ENCODE measurements at places on chromosomes 16 and 17. TPM values are rescaled to one million over a fixed set of nuclear protein-coding genes. Genes with fewer than 3 reads are reported as not detected.

The KRT27 gene
- not detected for total RNA-seq

The PKD1 gene
- 98.0 TPM for total RNA-seq

GRCh38 chr16:5874899-5875298, 777.3 kb upstream of the EEF2KMT start:
- DNase-seq = no peak

The TM4SF5 gene
- total RNA-seq = not detected

- peak; percentile 29 for DNase-seq
These were observed 323.0 kb downstream of the CBLN1 start for GRCh38 chr16:48958681-48959080.

The NPIPB6 gene
- 0.69 TPM for total RNA-seq

The KRTAP4-3 gene
- total RNA-seq = not detected

- DNase-seq = no peak
These were observed 57.6 kb downstream of the KSR1 start for GRCh38 chr17:27513849-27514248.

The MAPT gene
- under 0.01 TPM for total RNA-seq

DNA sequence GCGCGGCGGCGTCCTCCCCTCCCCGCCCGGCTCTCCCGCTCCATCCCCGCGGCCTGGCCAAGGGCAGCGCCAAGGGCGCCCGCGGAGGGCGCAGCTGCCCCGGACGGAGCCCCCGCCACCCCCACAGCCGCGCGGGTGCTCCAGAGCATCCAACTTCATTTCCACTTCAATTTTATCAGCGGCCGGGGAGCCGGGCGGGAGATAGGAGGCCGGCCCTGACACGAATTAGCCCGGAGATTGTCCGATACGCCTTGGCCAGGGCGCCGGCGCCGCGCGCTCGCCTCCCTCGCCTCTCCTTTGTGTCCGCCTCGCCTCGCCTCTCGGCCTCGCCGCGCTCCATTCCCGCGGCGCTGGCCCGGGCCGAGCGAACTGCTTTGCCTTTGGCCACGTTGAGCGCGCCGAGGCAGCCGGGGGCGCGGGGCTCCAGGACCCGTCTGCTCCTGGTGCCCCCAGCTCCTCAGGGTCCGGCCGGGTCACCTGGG, 129.1 kb upstream of the LHX1 start:
- DNase-seq = no peak

DNA sequence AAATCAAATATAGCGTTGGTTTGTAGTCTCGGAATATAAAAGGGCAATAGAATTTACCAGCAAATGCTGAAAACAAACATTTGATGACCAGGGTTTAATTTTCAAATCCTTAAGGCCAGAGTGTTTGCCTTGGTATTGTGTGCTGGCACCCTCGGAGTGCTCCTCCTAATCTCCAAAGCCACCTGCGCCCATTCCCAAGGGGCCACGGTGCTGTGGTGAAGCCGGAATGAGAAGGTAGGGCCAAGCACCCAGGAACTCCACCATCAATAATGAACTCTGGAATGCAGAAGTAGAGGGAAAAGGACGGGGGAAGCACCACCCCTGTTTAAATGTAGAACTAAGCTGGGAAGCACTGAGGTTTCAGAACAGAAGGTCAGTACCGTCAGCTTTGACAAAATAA, 51.9 kb downstream of the COG7 start:
- no peak for DNase-seq

The KRT24 gene
- total RNA-seq = not detected

DNA sequence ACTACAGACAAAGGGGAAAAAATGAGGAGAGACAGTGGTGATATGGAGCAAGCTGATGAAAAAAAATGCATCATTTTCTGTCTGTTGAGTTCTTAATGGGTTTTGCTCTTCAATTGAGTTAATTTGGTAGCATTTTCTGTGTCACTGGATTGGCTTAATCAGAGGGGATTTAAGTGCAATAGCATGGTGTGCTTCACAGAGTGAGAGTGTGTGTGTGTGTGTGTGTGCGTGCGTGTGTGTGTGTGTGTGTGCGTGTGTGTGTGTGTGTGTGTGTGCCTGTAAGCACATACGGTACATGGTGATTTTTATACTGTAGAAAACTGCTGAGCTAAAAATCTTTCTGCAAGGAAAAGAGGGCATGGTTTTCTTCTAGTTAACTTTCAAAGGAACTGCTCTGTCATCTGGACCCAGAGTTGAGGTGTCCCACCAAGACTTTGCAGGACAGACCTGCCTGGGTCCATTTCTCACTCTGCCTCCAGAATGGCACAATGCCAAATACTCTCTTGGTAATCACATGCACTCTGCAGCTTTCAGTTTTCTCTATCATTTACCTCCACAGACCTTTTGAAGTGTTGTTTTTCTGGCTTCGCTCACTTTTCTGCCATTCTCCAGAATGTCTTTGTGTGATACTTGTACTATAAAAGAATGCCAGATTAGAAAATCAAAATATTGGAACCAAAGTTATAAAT, 952.6 kb upstream of the SOX9 start:
- DNase-seq = no peak

The CAPNS2 gene
- total RNA-seq = 0.17 TPM

The TMC7 gene
- 1.1 TPM for total RNA-seq

The ANKS4B gene
- total RNA-seq = not detected

GRCh38 chr16:610513-611381, 20.0 kb upstream of the WFIKKN1 start:
- peak; percentile 16 for DNase-seq

DNA sequence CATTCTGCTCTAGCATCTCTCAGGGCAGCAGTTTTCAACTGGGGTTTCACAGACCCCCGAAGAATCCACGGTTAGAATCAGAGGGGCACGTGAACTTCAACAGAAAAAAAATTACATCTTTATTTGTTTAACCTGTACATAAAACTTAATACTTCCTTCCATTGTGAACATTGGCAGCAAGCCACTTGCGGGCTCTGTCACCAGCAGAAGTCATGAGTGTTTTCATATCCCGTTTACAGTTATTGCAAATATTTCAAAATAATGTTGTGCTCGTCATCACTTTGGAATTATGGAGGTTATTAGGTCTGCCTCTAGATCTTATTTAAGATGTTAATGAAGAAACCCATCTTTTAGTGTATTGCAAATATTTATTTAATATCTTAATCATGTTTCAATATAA, 109.8 kb downstream of the SDR42E1 start:
- DNase-seq = no peak

The RHOT1 gene
- 30.2 TPM for total RNA-seq

- peak; percentile 94 for DNase-seq
These were observed 21.2 kb upstream of the LGALS9 start for GRCh38 chr17:27609611-27610303.

The SARM1 gene
- 1.4 TPM for total RNA-seq

All from renal cortical epithelial cell (primary cell).